ENCODE measurements at places on chromosomes 5 and 9. TPM values are rescaled to one million over a fixed set of nuclear protein-coding genes. Genes with fewer than 3 reads are reported as not detected.

The ROPN1L gene
- total RNA-seq, result 2.4 TPM

The SH3PXD2B gene
- total RNA-seq, result 0.12 TPM

The KLHL3 gene
- 3.0 TPM for total RNA-seq

The COL5A1 gene
- 0.16 TPM for total RNA-seq

The GRHPR gene
- total RNA-seq, result 65.6 TPM

The CCDC152 gene
- 6.9 TPM for total RNA-seq

The GLRA1 gene
- total RNA-seq, result not detected

The SPINK1 gene
- not detected for total RNA-seq

The GBA2 gene
- 57.7 TPM for total RNA-seq

The ENG gene
- 18.4 TPM for total RNA-seq

The CD72 gene
- 11.4 TPM for total RNA-seq

The ADAMTS13 gene
- total RNA-seq, result 2.6 TPM

The LHX3 gene
- not detected for total RNA-seq

The SPATA6L gene
- total RNA-seq, result 0.73 TPM

The FAM163B gene
- not detected for total RNA-seq

The CBY3 gene
- 0.59 TPM for total RNA-seq

The INSL4 gene
- not detected for total RNA-seq

The BSPRY gene
- 6.0 TPM for total RNA-seq

The GABRA1 gene
- total RNA-seq, result not detected

The MYOZ3 gene
- not detected for total RNA-seq

The HOMER1 gene
- total RNA-seq, result 5.2 TPM

The KIAA1958 gene
- 7.1 TPM for total RNA-seq

The LCN9 gene
- not detected for total RNA-seq

The ANKRD18A gene
- total RNA-seq, result 0.19 TPM

The SPAG8 gene
- total RNA-seq, result 1.4 TPM

The CD14 gene
- total RNA-seq, result 0.38 TPM

The RLN2 gene
- total RNA-seq, result 4.0 TPM

The TRMO gene
- total RNA-seq, result 14.9 TPM

The RGS7BP gene
- total RNA-seq, result not detected

The TMEM38B gene
- 17.9 TPM for total RNA-seq

The B4GALT1 gene
- 35.2 TPM for total RNA-seq

The IFNK gene
- total RNA-seq, result not detected

The PTGS1 gene
- 1.0 TPM for total RNA-seq

The ZNF474 gene
- not detected for total RNA-seq

The ENTPD8 gene
- total RNA-seq, result not detected

The PCDHGC5 gene
- not detected for total RNA-seq

The FBLL1 gene
- total RNA-seq, result not detected

The BAAT gene
- total RNA-seq, result not detected

The PRUNE2 gene
- 0.40 TPM for total RNA-seq

The NPR2 gene
- total RNA-seq, result 13.4 TPM

The LOX gene
- total RNA-seq, result not detected
